NCI-H2029 (cell line): ENCODE measurements at places on chromosomes 13 and 19.

GRCh38 chr19:48946463-48947257, 8.0 kb upstream of the BAX start:
- no peak for DNase-seq

GRCh38 chr19:10660346-10660745, 6.2 kb downstream of the ILF3 start:
- no peak for DNase-seq

DNA sequence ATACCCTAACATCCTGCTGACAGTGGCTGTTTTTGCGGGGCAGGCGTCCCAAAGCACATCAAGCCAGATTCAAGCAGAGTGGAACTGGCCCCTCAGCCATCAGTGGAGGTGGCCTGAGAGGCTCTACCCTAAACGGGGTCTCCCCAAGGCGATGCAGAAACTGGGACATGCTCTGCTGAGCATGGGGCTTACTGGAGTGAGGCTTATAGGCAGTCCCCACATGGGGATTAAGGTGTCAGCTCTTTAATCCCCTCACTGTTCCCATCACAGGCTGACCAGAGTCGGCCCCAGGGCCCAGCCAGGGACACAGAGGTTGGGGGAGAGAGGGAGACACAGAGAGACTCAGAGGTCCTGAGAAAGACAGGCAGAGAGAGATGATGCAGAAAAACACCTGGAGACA, 17.0 kb downstream of the CYP2F1 start:
- DNase-seq: no peak

- DNase-seq: peak; percentile 94
Observed at GRCh38 chr19:38658462-38659306, 11.2 kb downstream of the ACTN4 start.

DNA sequence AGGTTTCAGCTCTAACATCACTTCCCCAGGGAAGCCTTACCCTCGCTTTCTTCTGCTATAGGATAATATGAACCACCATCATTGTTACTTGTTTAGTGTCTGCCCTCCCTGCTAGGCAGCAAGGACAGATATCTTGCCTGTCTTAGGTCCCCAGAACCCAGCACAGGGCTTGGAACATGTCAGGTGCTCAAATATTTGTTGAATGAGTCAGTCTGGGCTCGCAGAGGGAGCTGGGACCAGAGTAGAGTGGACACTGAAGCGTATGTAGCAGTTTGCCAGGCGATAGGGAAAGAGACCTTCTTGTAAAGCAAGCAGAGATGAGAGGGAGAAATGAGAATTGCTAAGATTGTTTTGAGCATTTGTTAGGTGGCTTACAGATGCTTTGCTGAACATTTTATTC, 11.7 kb downstream of the BCKDHA start:
- DNase-seq: peak; percentile 89

DNA sequence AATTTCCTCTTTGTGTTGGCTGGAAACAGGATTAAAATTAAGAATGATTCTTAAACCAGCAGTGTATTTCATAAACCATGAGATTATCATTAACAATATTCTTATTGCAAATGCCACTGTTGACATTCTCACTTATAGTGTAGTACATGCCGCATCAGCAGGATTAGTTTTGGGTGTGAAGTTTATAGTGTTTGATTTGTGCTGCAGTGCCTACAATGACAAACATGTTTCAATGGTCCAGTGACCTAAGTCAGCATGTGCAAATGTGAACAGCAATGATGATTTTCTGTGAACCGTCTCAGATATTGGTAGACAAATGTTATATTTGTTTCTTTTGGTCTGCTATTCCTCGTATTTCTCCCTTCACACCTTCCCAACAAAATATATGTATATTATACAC, 49.8 kb upstream of the TDRD3 start:
- no peak for DNase-seq

DNA sequence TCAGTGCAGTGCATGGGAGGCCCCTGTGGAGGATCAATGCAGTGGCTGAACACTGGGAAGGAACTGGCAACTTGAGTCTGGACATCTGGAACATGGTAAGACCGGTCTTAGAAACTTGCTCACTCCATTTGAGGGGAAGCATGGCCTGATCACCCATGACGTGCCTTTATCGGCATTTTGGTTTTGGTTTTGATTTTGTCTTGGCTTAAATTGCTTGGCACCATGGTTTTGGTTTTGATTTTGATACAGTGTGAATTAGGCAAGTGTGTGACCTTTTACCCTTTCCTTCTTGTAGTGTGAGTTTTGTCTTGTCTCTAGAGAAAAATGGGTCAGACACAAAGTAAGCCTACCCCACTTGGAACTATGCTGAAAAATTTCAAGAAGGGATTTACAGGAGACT, 77.3 kb downstream of the ZNF486 start:
- DNase-seq: no peak

DNA sequence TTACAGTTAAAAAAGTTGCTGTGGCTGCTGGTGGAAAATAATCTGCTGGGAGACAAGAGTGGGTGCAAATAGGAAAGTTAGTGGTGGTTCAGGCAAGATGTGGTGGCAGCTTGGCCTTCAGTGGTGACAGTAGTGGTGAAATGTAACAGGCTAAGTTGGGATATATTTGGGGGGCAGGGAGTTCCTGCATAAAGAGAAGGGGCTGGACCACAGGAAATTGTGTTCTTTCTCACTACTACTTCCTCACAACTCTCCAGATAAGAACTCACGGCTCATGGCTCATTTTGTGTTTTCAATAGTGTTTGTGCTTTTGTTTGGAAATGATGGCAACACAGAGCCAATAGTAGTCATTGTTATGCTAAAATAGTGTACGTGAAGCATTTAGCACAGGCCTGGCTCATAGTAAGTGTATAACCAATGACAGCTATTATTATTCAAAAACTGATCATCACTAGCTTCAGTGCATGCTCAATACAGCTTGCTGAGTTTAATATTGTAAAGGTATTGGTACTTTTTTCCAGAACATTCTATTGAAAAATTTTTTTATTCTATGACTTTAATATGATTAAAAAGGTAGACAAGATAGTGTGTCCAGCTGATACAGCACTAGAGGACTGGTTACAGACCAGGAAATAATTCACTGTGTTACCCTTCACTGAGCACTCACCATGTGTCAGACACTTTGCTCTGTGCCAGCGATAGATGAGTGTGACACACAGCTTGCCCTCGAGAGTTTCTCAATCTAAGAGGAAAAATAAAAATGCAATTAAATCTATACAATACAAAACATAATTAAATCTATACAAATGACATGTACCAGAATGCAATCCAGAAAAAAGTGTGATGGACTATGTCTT, 209.8 kb downstream of the POU4F1 start:
- DNase-seq: no peak

DNA sequence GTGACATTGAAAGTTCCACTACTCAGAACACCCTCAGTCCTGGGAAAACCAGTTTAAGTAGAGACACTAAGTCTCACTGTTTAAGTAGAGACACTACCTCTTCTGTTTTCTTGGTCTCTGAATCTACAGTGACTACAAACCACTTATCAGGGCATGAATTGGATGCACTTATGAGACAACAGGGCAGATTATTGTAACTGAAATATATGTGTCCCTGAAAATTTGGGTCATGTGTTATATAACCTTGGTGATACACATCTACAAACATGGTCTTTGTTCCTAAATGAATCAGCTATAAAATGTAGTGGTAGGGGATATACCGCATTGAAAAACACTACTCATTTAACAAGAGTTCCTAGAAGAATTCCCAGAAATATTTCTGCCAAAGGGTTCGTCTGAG, 55.7 kb downstream of the SERP2 start:
- no peak for DNase-seq
